ENCODE measurements at places on chromosomes 16 and 17.

DNA sequence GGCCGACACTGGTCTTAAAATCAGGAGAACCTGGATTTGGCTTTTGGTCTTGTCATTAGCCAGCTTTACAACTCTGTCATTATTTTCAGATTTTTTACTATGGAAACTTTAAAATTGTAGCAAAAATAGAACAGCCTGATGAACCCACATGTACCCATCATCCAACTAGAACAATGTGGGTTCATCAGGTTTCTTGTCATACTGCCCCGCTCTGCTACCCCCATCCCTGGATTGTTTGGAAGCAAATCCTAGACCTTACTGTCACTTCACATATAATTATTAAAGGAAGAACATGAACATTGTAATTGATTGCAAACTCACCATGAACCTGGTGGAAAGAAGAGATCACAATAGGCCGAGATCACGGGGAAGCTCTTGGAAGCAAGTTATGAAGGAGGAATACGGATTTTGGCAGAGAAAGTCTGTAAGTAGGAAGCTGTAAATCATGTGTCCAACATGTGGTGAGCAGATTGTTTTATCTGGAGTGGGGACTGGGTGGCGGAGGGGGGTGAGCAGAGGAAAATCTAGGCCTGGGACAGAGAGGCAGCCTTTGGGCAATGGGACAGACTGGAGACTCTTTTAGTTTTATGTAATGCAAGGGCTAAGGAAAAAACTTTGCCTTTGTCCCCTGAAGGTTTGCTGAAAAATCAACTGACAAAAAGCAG is 67.0 kb downstream of the PITPNC1 start:
- peak; percentile 77 for DNase-seq

DNA sequence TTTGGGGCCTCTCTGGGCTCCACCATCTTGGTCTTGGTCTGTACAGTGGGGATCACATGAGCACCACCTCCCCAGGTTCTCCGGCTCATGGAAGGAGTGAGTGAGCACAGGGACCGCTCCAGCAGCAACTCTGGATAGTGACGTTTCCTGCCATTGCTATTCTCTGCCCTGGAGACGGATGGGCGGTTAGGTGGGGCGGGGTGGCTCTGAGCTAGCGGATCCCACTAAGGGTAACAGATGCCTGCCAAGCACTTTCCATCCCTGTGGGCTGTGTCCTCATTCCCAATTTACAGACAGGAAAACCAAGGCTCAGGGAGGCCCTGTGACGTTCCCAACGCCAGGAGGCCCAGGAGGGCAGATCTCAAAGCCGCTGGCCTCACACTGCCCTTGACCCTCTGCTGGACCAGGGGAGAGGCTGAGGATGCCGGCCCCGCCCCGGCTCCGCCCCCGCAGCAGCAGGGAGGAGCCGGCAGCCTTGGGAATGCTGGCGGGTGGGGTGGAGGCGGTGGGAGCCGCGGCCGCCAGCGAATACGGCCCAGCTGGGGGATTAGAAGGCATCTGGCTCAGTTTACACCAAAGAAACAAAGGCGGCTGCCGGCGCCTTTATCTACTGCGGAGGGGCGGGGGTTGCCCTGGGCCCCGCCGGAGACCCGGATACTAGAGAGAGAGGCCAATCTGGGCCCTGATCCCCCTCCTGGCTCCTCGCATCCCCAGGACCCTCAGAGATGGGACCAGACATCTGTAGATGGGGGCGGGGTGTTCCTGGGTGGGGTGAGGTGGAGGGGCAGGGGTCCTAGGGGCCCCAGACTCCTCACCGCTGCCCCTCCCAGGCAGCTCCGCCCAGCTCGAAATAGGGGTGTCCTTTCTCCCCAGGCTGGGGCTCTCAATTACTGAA is 122.3 kb upstream of the CIBAR2 start:
- peak; percentile 54 for DNase-seq

- no peak for DNase-seq
Observed at GRCh38 chr16:74999219-74999608, 390 bp downstream of the ZNRF1 start.

- no peak for DNase-seq
Observed at GRCh38 chr17:74446551-74447500, 14.9 kb downstream of the GPRC5C start.

- no peak for DNase-seq
Observed at GRCh38 chr16:2777903-2778629, 986 bp upstream of the ELOB start.

DNA sequence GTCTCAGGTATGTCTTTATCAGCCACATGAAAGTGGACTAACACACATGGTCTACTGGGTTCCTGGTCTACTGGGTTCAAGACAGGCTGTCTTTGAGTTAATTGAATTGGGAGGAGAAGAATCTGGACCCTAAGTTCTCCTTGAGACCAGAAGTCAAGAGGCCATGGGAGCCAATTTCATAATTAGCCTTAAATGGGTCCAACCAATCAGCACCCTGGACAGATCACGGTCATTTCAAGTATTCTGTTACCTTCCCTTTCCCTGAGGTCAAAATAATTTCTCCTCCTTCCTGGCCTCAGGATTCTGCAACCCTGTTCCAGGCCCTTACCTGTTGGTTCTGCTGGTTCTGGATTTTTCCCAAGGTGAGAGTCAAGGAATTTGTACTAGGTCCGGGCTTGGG is 23.8 kb downstream of the OSBPL7 start:
- no peak for DNase-seq

DNA sequence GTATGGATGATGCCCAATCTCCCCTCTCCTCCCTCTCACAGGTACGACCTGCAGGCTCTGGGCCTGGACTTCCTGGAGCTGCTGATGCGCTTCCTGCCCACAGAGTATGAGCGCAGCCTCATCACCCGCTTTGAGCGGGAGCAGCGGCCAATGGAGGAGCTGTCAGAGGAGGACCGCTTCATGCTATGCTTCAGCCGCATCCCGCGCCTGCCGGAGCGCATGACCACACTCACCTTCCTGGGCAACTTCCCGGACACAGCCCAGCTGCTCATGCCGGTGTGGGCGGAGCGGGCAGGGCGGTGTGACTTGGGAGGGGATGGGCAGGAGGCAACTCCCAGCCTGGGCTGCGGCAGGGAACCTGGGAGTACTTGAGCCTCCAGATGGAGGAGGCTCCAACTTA is 18.1 kb downstream of the SPATA32 start:
- DNase-seq: no peak

DNA sequence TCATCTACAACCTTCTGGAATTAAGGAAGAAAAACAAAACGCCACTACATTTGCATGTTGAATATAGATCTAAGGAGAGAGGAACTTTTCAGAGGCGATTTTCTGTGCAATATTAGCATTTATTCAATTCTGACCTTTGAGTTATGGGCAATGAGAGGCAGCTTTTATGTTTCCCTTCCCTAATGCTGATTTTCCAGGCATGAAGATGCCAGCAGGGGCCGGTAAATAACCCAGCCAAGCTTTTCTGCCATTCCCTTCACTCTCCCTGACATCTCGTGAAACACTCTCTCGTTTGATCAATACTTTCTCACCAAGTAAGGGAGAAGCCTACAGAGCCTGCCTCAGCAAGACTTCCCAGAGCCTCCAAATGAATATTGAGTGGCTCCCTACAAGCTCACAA is 470.5 kb upstream of the GOT2 start:
- no peak for DNase-seq

DNA sequence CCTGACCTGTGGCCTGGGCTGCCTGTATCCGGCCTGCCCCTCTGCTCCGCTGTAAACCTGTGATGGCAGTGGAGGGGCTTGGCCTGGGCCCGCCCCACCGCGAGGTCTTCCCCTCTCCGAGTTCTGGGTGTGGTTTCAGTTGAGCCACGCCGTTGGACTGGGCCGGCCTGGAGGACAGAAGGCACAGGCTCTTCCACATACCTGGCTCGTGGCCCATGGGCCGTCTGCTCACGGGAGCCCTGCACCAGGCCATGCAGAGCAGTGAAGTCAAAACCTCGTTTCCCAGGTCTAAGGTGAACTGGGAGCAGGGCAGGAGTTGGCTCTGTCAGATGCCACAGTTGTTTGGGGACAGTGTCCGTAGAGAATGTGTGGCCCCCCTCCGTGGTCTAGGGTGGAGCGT is 5.6 kb upstream of the RNPS1 start:
- no peak for DNase-seq

GRCh38 chr16:15583526-15583925 is 59.4 kb downstream of the MARF1 start:
- DNase-seq: no peak

DNA sequence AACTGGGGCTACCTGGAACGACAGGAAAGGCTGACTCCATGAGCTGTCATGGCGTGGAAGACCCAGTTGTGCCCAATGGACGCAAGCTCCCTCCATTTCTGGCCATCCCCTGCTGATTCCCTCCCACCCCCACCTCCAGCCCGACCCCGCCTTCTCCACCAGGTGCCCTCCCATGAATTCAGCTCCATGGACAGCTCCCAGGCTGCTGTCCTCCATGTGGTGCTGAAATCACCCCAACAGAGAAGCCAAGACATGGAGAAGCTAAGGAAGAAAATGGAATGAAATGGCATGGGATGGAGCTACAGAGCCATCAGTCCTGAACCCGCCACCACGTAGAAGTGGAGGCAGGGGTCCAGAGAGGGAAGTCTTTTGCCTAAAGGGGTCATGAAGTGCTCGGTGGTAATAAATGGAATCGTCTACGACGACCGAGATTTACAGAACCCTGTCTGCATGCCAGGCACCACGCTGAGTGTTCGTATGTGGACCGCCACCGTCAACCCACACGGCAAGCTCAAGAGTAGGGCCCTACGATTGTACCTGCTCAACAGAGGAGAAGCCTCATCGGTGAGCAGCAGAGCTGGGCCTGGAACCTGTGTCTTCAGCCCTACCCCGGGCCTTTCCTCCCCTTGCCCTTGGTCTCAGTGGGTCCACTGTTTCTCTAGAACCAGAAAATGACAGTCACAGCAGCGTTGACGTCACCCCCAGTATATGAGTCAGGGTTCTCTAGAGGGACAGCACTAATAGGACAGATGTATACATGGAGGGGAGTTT is 9.3 kb upstream of the ZC3H18 start:
- DNase-seq: peak; percentile 19

- peak; percentile 60 for DNase-seq
Observed at GRCh38 chr16:19994466-19995170, 79.1 kb downstream of the GPR139 start.

DNA sequence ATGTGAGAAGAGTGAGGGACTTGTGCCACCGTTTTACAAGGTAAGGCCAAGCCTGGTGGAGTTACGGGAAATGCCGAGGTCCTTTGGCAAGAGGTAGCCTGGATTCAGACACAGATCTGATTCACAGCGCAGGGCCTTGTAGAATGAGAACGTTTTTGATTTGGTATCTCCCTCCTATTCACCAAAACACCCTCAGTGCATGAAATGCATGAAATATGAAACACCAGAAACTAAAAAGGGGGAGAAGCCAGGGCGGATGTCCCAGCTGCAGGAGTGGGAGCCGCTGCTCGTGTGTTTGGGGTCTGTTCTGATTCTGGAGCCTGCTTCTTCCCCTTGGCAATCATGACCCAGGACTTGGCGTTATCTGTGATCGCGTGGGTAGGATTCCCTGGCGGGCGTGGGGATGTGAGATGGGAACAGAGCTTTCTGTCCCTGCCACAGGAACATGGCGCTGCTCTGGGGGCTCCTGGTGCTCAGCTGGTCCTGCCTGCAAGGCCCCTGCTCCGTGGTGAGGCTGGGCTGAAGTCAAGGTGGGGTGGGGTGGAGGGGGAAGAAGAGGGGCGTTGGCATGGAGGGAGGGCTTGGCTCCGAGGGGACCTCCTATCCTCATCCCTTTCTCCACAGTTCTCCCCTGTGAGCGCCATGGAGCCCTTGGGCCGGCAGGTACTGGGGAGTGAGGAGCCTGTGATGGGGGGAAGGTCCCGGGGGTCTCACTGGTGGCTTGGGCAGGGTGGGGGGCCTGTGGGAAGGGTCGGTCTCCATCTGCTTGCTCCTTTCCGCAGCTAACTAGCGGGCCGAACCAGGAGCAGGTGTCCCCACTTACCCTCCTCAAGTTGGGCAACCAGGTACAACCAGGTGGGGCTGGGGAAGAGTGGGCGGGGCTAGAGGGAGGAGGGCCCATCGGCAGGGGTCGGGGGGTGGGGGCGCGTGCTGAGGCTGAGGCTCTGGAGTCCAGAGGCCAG is 2.2 kb downstream of the SERPINF2 start:
- DNase-seq: no peak

DNA sequence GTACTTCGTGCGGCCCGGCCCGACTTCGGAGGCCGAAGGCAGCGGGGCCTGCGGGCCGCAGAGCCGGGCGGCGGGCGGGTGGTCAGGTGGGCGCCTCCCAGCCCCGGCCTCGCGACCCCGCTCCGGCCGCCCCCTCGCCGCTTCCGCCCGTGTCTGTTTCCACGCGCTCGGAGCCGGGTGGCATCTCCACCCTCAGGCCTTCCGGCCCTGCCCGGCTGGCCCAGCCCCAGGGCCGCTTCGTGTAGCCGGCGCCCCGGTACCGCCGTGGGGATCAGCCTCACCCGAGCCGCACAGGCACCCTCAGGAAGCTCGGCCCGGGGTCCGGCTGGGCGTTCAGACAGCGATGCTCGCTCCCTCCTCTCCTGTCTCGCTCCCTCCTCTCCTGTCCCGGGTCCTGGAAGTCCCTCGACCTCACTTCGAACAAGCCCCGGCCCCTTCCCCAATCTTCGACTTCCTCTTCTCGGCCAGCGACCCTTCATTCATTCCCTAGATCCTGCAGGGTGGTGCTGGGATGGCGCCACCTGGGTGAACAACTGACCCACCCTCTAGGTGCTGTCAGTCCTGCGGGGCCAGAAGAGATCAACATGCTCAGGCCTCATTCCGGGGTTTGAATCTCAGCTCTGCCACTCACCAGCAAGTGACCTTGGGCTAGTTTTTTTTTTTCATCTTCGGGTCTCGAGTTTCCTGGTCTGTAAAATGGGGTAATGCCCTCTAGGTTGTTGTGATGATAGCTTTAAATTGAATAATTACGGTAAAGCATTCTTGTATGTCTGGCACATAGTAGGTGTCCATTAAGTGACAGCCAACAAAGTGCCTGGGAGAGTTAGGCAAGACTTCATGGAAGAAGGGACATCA is 610 bp downstream of the VPS4A start:
- peak; percentile 30 for DNase-seq

GRCh38 chr17:5702951-5703510 is 118.7 kb upstream of the NLRP1 start:
- DNase-seq: no peak

DNA sequence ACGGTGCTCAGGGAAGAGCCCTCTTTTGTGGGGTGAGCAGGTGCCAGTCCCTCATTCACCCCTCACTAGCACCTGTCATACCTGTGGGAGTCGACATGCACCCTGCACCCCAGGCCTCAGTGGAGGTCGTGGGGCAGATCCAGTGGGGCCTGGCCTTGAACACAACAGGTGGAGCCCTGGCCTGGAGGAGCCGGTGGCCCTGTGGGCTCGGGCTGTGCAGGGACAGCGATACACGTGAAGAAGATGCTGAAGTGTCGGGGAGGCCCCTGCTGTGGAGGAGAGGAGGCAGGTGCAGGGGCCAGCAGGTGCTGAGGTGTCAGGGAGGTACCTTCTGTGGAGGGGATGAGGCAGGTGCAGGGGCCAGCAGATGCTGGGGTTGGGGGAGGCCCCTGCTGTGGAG is 31.8 kb downstream of the ZNF750 start:
- DNase-seq: no peak

DNA sequence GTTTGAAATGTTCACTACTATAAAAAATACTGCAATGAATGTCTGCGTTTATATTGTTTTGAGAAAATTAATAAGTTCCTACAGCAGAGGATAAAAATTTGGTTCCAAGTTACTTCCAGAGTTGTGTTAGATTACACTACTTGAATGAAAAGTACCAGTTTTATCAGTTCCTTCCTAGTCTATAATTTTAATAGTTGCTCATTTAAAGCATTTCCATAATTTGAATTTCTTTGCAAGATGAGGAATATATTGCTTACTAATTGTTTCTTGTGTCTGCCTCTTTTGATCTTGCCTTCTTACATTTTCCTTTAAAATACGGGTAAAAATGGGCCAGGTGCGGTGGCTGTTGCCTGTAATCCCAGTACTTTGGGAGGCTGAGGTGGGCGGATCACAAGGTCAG is 4.0 kb downstream of the EMC6 start:
- DNase-seq: no peak
